Heart left ventricle (tissue), 16 donors: ENCODE measurements at places on chromosomes 2 and 18. TPM values are rescaled to one million over a fixed set of nuclear protein-coding genes. Genes with fewer than 3 reads are reported as not detected.
A peak's percentile ranks its signal among the peaks of the same experiment; 100 is the strongest.

The HJURP gene
- 0.66 TPM for total RNA-seq

GRCh38 chr18:49486606-49486952, 455 bp downstream of the C18orf32 start:
- DNase-seq: no peak

- DNase-seq: peak; percentile 31
Measured at GRCh38 chr2:263774-264492, at the start of gene SH3YL1. Gene SH3YL1 (minus strand): TSS chr2:264032. CDS start chr2:263984, 48 bp downstream.

The IGFBP5 gene
- 205 TPM for total RNA-seq

The RAD51AP2 gene
- total RNA-seq: 0.16 TPM

GRCh38 chr2:26576565-26577441, 64.4 kb downstream of the CIB4 start:
- DNase-seq: no peak

GRCh38 chr2:140918426-140918825, 1212.4 kb downstream of the LRP1B start:
- DNase-seq: no peak

DNA sequence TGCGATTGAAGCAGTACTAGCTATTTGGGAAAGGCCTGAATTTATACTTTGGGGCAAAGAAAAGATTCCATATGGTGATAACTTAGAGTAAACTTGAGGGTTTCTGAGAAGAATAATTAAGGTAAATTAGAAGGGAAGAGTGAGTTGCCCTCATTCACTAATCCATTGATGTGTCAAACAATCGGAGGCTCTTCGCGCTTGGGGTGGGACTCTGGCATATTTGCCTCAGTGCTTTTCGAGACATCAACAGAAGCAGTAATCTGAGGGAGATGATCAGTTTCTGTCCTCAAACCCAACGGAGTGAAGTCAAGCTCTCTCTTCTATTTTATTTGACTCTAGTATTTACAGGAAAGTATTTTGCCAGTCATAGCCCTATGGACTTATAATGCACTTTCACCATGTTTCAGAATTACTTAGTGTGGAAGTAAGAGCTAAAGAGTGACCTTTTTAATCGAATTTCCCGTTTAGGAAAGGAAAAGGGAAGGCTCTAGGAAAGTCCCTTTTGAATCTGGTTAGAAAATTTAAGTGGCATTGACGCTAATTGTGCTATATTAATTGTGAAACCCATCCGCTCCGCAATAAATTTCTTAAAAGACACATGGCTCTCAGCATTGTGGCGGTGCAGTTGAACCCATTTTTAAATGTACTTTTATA, 1.3 kb downstream of the RAB10 start:
- no peak for DNase-seq

- DNase-seq: no peak
Measured at GRCh38 chr18:8991155-8991554, 111.3 kb upstream of the NDUFV2 start.
